ENCODE measurements at places on chromosomes 12 and 14. TPM values are rescaled to one million over a fixed set of nuclear protein-coding genes. Genes with fewer than 3 reads are reported as not detected.

The CD4 gene
- total RNA-seq: 3.8 TPM

The IL31 gene
- total RNA-seq: not detected

The SLC10A1 gene
- not detected for total RNA-seq

The SLCO1B3 gene
- not detected for total RNA-seq

The SLC11A2 gene
- total RNA-seq: 50.4 TPM

The SLC4A8 gene
- 30.9 TPM for total RNA-seq

The FOXJ2 gene
- 15.4 TPM for total RNA-seq

The MSI1 gene
- total RNA-seq: 224 TPM

The LTBR gene
- 1.6 TPM for total RNA-seq

The PGF gene
- total RNA-seq: 2.9 TPM

The RASSF8 gene
- 50.5 TPM for total RNA-seq

The KRT2 gene
- not detected for total RNA-seq

The DEPDC4 gene
- 4.1 TPM for total RNA-seq

DNA sequence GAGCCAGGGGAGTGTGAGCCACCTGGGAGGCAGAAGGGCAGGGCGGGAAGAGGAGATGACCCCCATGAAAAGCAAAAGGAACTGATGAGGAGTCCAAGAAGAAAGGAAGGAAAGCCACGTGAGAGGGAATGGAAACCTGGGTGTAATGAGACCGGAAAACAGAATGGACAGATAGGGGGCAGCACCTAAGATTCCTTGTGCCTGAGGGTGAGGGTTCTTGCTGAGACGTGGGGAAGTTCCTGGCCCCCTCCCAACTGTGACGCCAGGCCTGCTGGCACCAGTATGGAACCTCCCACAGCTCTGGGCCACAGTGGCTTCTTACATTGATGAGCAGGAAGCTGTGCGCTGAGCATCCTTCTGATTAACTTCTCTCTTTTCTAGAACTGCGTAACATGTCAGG, 30.8 kb downstream of the TTC7B start:
- no peak for DNase-seq

GRCh38 chr12:15708396-15709076, 80.7 kb downstream of the EPS8 start:
- no peak for DNase-seq

- no peak for DNase-seq
Observed at GRCh38 chr12:115313929-115314328, 630.0 kb upstream of the TBX3 start.

DNA sequence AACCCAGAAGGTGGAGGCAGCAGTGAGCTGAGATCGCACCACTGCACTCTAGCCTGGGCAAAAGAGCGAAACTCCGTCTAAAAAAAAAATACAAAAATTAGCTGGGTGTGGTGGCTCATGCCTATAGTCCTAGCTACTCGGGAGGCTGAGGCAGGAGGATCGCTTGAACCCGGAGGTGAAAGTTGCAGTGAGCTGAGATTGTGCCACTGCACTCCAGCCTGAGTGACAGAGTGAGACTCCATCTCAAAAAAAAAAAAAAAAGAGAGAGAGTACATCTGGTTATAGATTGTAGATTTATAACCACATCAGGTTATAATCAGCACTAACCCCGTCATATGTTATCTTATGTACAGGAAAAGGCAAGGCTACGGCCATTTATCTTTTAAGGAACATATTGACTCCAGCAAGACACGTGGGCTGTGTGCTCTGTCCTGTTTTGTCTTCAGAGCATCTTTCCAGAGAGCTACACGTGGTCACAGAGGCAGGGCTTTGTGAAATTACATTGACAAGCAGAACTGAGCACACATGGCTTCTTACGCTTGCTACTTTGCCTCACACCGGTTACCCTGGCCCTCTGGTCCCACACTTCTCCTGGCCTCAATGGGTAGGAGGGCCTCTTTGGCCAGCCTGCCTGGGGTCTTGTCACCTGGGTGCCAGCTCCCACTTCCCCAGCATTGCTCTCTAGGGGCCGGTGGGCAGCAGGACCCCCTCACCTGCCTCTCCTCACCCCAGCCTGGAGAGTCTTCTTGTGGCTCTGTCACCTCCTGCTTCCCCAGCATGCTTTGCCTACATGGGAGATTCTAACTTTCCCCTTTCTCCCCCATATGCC, 6.8 kb upstream of the DYNC1H1 start:
- no peak for DNase-seq

DNA sequence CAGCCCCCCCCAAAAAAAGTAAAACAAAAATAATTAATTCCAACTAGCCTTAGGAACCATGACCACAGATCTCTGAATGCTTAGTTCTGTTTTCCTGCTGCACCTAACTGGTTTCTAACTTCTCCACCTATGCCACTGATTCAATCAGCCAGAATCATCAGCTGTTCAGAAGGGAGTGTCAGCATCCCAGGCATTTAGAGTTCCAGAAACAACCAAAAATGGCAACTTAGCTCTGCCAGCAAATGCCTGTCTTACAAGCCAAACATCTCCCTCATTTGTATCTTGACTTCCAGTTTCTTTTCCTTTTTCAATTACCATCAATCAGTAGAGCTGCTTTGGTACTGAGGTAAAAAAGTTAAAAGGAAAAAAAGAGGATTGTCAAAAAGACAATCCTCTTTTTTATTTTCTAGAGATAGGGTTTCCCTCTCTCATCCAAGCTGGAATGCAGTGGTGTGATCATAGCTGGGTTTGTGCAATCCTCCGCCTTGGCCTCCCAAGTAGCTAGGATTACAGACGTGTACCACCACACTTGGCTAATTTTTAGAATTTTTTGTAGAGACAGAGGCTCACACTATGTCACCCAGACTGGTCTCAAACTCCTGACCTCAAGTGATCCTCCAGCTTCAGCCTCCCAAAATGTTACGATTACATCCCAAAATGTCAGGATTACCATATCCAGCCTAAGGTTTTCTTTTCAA, 45.2 kb upstream of the ISM2 start:
- DNase-seq: no peak

DNA sequence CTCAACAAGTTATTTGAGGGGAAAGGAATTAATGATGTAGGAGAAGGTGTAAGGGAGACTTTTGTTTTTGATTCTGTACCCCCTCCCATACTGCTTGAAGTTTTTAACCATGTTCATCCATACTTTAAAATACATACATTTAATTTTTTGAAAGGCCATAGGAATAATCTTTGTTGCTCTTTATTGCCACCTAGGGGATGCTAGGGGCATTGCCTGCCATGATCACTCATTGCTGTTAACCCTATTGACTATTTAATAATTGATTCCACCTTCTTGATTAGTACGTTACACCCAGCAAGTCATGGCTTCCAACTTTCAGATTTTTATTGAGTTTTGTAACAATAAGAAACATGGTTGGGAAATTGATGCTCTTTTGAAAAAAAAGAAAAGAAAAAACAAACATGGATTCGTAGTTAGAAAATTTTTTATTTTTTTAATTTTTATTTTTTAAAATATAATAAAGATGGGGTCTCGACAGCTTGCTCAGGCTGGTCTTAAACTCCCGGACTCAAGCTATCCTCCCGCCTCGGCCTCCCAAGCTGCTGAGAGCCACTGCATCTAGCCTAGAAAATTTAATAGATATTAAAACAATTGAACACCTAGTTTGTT, 8.5 kb upstream of the PRKAB1 start:
- DNase-seq: peak; percentile 30

DNA sequence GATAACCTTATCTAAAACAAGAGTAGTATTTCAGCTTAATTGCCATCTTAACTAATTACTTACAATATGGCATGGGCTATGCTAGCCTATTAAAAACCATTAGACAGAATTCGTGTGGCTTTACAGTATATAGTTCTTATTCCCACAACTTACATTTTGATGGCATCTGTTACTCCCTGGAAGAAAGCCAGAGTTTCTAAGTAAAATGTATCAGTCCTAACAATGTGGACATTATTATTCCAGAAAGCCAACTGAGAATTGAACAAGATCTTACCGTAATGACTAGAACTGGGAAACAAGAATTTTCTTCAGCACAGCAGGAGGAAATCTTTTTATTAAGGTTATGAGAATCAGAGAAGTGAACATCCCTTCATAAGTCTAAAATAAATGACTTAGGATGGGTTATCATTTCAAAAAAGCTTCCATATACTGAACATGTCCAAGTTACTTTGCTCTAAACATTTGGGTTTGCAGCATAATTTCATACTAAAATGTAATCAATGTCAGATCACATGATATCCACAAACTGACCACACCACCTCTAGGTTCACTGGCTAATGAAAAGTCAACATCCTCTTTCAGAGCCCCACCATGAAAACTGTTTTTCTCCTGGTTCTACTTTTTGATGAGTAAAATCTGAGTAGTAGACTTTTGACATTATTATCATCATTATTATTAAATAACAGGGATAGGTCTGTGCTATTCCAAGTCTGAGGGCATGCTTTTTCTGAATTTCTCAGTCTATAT, 179.7 kb downstream of the SSPN start:
- no peak for DNase-seq

- DNase-seq: no peak
Observed at GRCh38 chr14:103007555-103007954, 49.8 kb downstream of the CDC42BPB start.

- DNase-seq: no peak
Observed at GRCh38 chr12:85237327-85237726, 42.7 kb upstream of the ALX1 start.

GRCh38 chr14:32607399-32607798, 278.3 kb downstream of the AKAP6 start:
- DNase-seq: no peak

DNA sequence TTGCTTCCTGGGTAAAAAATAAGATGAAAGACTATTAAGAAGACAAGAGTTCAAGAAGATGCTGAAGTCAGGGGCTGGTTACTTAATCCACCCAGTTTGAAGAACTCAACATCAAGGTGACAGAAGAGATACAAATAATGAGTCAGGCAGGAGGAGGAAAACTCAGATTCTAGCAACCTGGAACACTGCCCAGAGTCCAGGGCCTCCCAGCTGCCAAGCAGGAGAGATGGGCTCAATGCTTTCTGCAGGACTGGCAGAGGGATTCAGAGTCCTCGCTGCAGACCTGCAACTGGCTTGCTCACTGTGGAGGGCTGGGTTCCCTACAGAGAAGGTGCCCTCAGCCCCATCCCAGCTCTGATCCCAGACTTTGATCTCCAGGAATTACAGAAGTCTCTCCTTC, 28.6 kb upstream of the CEBPE start:
- no peak for DNase-seq

GRCh38 chr14:24082411-24083080, 11.2 kb downstream of the CPNE6 start:
- no peak for DNase-seq

GRCh38 chr12:117872546-117873169, 96.1 kb downstream of the KSR2 start:
- DNase-seq: no peak

DNA sequence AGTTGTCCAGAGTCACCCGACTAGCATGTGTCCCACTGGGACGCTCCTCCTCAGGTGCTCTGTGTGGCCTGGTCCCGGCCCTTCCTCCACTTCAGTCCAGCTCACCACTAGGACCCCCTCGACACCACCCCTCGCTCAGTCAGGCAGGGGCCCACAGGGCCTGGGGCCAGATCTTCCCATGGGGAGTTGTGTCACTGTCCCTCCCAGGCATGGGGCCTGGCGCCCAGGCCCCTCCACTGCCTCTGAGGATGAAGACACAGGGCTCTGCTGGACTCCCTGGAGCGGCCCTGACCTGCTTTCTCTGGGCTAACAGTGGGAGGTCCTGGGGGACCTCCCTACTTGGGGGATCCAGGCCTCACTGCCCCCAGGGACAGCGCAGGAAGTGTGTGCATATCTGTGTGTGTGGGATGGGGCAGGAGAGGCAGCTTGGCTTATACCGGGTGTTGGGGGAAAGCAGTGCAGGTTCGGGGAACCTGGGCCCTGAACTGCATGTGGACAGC, 43.8 kb downstream of the KRT80 start:
- DNase-seq: no peak

DNA sequence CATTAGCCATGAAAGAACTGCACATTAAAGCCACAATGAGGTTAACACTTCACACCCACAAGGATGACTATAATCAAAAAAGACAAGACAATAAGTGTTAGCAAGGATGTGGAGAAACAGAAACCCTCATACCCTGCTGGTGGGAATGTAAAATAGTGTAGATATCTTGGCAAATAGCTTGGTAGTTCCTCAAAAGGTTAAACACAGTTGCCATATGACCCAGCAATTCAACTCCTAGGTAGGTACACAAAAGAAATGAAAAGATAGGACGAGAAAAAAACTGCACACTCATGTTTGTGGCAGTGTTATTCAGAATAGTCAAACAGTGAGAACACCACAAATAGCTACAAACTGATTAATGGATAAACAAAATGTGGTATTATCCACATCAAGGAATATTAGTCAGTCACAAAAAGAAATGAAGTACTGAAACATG, 93.5 kb downstream of the ATXN2 start:
- DNase-seq: no peak

DNA sequence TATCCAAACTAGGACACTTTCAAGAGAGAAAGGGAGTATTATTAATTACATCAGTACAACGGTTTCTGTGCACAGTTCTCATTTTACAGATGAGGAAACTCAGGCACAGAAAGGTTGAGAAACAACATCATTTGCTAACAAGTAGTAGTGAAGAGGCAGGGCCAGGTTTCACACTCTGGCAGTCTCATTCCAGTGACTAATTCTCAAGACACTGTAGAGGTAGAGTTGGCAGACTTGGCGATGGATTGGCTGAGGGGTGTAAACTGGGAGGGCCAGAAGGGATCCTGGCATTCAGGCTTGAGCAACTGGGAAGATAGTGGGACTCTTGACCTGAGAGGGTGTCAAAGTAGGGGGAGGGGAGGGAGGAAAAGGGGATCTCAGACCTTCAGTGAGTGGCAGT, 73.8 kb upstream of the BDKRB2 start:
- no peak for DNase-seq

GRCh38 chr14:64191756-64192155, 102.4 kb downstream of the ESR2 start:
- no peak for DNase-seq

GRCh38 chr12:89427508-89428156, 75.3 kb upstream of the DUSP6 start:
- DNase-seq: no peak

GRCh38 chr14:74255281-74255680, 16.0 kb downstream of the VSX2 start:
- no peak for DNase-seq

DNA sequence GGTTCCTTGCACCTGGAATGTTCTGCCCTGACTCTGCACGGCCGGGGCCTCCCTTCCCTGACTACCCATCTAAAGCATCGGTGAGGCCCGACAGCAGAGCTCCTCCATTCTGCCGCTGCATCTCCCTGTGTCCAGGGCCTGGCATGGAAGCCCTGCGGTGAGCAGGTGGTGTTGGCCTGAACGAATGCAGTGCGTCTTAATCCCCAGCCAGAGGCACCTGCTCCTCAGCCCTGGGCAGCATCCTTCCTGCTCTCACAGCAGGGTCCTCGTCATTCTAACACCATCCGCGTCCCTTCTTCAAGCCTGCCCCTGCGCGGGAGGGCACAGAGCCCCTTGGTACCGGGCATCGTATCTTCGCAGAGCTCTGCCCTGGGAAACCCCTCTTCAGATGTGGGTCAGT, 15.4 kb downstream of the BEGAIN start:
- DNase-seq: no peak

- no peak for DNase-seq
Observed at GRCh38 chr12:39205969-39206368, 237.0 kb downstream of the KIF21A start.
